ENCODE measurements at places on chromosomes 6 and 20.

GRCh38 chr20:1346315-1346969 lies 17.5 kb upstream of the SDCBP2 start:
- peak; percentile 54 for DNase-seq

DNA sequence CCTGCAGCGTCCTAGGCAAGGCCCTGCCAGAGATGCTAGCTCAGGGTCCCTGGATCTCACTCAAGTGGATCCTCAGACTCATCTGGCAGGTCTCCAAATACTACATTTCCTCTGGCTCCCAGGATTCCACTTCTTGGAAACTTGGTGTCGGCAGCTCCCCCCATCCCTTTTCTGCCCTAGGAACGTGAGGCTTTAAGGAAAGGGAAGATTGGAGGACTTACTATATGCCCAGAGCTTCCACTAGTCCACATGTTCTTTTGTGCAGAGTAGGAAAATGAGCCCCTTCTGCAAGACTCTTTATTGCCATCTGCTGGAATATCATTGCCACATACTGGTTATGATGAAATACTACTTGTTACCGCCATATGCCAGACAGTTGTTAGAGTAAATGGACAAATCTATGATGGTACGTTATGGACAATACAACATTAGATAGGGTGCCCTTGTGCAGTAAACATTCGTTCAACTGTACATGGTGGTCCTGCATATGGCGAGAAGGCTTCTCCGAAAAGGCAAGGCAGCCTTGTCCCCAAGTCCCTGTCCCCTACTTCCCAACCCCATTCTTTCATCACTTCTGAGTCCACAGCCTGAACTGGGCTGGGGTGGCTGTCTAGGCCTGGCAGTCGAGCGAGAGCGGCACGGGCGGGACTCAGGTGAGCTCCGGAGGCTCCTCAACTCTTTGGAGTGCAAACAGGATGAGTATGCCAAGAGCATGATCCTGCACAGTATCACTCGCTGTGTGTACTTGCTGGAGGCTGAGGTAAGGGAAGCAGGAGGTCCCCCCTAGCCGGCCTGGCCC lies 780 bp downstream of the ARMC12 start:
- peak; percentile 93 for DNase-seq

DNA sequence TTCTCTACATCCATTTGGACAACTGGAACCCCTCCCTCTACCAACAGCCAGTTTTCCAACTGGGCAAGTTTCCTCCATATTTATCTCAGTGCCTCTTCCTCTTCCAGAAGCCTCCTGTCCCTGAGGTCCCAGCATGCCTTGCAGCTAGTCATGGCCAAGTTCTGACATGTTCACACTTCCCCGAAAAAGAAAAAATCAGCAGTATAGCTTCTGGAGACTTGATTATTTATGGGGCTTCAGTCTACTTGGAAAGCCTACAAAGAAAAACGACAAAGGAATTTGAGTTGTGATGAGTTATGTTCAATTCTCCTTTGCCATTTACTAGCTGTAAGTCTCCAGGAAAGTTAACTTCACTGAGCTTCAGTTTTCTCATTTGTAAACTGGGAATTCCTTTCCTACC lies 406.5 kb downstream of the MAFB start:
- no peak for DNase-seq

GRCh38 chr6:147285087-147285855 lies 81.1 kb downstream of the STXBP5 start:
- peak; percentile 81 for DNase-seq

- DNase-seq: no peak
Measured at GRCh38 chr6:36838896-36839748, at the start of gene CPNE5. Gene CPNE5 (minus strand): TSS chr6:36839444. CDS start chr6:36839377, 67 bp downstream.

DNA sequence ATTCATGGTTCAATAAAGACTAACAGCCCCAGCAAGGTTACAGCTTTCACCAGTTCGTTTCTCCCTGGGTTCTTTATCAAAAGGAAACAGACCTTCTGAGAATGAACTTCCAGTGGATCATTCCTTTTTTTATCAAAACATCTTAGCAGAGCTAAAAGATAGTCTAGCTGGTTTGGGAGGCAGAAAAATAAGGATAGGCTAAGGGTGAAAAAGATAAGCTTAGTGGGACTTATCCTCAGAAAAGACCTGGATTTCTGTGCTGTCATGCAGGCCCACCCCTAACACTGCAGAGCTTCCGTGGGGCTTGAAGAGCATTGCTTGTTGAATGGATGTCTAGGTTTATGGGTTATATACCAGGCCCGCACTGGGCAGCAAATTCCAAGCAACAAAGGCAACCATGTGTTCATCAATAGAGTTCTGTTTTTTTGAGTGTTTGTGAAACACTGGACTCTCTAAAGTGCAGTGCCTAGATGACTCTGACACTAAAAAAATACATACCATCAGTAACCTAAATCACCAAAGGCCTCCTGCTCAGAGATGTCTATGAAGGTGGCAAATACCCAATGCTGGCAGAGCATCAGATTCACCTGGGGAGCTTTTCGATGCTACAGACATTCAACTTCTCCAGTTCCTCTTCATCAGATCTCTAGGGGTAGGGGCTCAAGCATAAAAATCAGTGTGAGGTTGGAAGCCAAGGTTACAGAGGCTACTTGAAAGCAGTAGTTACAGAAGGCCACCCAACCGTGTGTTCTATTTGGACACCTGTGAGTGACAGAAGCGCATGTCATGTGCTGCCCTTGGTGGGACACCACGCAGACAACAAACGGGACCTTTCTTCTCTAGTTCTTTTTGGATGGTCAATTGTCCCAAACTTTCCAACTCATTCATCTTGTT lies 53.0 kb downstream of the TNFAIP3 start:
- peak; percentile 47 for DNase-seq

GRCh38 chr6:128172081-128172480 lies 271.2 kb upstream of the THEMIS start:
- no peak for DNase-seq

GRCh38 chr6:79586548-79586947 lies 44.6 kb upstream of the SH3BGRL2 start:
- peak; percentile 48 for DNase-seq

- no peak for DNase-seq
Measured at GRCh38 chr20:63771046-63771707, 31.6 kb downstream of the SLC2A4RG start.

GRCh38 chr6:41680182-41680965 lies 42.1 kb downstream of the MDFI start:
- no peak for DNase-seq

DNA sequence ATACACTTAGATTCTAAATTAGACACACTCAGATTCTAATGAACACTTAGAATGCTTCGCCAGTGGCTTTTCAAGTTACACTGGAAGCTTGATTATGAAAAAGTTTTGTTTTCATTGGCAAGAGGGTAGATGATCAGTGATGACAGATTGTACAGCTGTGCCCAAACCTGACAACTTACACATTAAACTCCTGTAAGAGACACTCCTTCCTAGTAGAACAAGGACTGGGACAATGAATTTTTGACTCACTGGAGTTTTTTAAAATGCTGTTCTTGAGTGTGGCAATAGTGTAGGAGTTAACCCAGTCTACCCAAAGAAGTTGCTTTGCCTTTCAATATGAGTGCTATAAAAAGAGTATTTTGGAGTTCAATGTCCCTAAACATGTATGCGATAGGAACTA lies 140.8 kb downstream of the SLC16A10 start:
- no peak for DNase-seq

- no peak for DNase-seq
Measured at GRCh38 chr20:59456342-59457279, 147.7 kb upstream of the PHACTR3 start.

- no peak for DNase-seq
Measured at GRCh38 chr6:14811775-14812428, 434.0 kb upstream of the JARID2 start.

DNA sequence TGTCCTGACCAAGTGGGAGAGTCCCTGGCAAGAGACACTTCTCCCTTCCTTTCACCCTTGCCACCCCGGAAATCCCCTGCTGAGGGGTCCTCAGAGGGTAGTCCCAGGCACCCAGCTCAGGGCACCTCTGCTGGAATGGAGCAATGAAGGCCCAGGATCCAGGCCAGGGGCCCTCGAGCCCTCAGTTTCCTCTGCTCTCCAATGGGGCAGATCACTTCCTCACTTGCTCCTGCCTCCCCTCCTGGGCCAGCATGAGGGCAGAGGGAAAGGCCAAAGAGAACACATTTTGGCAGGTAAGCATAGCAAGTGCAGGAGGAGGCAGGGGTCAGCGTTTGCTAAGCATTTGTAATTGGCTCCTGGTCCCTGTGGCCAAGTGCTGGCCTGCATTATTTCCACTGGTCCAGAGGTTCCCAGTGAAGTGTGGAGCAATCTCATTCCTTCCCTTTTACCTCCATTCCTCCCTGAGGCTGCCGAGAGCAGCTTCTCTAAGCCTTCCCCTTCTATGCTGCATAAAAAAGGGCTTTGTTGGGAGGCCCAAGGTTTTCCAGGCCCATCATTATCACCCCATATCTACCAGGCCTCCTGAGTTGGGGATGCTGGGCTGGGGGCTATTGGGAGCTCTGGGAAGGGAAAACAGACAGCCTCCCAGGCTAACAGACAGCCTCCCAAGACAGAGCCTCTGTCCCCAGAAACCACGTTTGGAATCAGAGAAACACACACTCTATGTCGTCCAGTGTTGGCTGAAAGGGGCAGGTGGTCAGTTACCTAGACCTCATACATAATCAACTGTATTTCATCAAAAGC lies 28.8 kb upstream of the VEGFA start:
- no peak for DNase-seq

- DNase-seq: no peak
Measured at GRCh38 chr6:7543789-7544424, 2.4 kb downstream of the DSP start.

GRCh38 chr20:19456595-19457395 lies 244.4 kb downstream of the SLC24A3 start:
- DNase-seq: peak; percentile 38

DNA sequence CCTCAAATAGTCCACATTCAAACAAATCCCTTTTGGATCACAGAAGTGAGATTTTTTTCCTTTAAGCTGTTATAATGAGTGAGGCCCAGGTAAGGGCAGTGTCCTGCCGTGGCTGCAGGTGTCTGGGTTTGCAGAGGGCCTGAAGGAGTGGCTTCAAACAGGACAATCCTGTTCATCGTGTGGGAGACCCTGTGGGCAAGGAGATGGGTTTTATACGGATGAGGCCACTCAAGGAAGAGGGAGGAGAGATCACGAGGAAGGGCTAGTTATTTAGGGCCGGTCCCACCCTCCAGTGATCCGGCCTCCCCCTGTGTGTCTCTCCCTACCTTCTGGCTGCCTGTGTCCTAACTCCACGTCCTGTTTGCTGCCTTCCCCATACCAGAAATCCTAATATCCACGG lies 33.8 kb downstream of the PPP1R14C start:
- DNase-seq: no peak

- DNase-seq: no peak
Measured at GRCh38 chr6:7215798-7216231, 97.2 kb downstream of the SSR1 start.

DNA sequence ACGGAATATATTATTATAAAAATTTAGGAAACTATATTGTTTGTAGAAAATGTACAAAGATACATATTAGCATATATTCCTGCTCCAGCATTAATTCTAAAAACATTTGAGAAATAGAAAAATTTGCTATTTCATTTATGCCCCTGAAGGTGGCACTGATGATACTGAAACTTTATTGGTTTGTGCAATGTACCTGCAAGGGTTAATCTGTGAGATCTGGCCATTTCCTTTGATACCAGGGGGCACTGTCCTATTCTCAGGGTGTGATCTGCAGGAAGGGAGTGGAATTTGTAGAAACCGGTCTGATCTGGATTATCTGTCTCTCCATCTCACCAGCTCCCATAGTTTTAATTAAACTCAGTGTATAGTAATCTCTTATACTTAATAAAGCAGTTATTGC lies 625.1 kb upstream of the IMPG1 start:
- DNase-seq: peak; percentile 28

DNA sequence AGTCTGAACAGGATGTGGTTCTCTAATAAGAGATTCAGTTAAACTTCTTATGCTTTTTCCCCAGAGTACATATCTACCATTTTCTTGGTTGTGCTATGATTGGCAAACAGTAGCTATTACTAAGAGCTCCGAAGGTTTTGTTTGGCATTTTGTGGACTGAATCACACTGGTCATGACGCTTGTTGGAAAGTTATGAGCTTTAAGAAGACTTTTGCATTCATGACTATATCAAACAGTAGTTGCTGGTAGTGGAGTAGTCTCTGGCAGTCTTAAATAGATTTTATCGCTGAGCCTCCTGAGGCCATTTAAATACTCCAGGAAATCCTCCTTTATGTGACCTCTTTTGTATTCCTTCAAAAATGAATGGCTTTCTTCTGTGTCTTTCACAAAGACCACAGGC lies 40.8 kb downstream of the CCDC170 start:
- DNase-seq: no peak

- no peak for DNase-seq
Measured at GRCh38 chr6:151075005-151075404, 164.8 kb upstream of the AKAP12 start.

DNA sequence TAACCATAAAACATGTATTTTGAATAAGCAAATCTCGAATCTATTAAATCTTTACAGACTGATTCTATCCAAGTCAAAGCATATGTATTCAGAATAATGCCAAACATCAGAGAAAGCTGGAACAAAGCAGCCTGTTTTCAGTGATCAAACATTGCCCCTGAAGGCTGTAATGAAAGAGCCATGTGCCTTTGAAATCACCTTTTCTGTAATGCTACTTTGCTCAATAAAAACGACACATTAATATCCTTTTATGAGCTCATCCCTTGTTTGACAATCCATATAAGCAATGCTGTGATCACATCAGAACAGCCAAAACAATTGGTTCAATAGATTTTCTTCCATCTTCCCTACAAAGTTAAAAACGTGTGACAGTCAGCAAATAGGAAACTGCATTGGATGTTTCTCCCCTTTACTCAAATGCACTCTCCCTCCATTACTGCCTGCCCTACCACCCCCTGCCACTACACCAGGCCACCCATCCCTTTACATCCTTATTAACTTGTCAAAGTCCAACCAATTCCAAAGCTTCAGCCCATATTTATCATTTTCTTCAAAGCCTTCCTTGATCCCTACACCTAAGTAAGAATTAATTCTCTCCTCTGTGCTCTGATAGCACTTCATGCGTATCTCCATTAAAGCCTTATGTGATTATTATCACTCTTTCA lies 42.0 kb downstream of the THEMIS start:
- no peak for DNase-seq

DNA sequence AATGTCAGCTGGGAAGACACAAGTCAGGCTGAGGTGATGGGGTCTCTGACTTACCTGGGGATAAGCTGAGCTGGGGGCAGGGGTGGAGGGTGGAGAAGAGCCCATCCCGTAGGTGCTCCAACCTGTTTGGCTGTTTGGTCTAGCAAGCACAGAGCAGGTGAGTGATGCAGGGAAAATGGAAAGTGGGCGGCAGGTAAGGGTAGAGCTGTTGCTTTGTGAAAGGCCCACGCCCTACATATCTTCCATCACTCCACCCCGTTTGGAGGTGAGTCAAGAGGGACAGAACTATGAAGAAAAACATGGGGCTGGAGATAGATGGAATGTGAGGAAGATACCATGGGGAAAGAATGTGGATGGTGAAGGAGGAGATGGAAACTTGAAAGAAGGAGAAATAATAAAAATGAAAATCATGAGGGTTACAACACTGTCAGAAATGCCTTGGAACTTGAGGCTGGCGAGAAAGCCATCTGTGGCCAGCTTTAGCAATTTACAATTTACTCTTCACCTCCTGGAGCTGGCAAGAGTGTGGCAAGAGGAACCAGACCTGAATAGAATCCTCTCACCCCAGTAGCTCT lies 1.3 kb downstream of the LY6G6C start:
- no peak for DNase-seq
